ENCODE measurements at places on chromosomes 1 and 21. TPM values are rescaled to one million over a fixed set of nuclear protein-coding genes. Genes with fewer than 3 reads are reported as not detected.

LRRC39 gene
- total RNA-seq: 2.8 TPM

DNA sequence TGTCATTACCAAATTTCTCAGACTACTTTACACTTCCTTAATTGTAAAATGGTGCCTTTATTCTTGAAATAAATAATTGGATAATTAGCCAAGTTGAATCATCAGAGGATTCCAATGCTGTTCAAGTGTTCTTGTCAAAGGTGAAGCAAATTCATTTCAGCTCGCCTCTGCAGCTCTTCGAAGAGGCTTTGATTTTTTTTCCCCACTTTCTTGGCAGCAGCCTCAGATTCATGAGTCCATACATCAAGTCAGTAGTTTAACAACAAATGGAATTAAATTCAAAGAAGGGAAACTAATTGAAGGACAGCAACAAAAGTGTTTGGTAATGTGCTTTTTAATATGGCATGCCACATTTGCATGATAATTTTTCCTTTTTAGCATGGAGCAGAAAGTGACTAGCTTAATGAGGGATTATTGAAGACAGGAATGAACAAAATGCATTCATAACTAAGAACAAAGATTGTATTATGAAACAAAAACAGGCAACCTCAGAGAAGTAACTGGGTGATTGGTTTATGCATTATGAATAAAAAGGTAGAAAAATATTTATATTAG lies 239.0 kb downstream of the USH2A start:
- no peak for DNase-seq

DNA sequence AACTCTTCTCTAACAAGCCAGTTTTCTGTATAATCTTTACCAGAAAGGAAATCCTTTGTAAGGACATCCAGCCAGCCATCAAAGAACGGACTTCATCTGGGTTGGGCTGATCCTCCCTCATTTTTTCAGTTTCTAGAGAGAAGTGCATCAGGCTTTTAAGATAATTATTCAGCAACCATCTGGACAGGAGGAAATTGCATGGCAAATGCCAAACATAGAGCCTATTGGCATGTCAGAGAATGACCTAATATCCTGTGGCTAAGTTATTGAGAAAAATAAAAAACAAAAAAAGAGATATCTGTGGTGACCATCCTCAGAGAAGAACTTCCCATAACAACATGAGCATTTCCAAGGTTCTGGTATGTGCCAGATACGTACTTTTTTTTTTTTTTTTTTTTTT lies 74.9 kb upstream of the BEND5 start:
- DNase-seq: no peak

DNA sequence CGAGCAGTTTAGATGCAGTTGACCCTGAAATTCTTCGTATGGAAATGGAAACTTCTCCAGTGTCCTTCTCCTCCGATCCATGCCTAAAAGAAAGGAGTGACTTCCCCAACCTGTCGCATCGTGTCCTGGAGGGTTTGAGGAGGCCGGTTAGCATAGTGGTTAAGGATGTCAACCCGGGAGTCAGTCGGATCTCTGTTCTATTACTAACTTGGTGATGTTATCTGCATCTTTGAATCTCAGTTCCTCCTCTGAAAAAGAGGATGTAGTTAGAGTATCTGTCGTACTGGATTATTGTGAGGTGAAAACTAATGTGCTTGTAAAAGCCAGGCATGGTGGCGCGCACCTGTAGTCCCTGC lies 684 bp downstream of the ZBTB8B start:
- DNase-seq: no peak

DNA sequence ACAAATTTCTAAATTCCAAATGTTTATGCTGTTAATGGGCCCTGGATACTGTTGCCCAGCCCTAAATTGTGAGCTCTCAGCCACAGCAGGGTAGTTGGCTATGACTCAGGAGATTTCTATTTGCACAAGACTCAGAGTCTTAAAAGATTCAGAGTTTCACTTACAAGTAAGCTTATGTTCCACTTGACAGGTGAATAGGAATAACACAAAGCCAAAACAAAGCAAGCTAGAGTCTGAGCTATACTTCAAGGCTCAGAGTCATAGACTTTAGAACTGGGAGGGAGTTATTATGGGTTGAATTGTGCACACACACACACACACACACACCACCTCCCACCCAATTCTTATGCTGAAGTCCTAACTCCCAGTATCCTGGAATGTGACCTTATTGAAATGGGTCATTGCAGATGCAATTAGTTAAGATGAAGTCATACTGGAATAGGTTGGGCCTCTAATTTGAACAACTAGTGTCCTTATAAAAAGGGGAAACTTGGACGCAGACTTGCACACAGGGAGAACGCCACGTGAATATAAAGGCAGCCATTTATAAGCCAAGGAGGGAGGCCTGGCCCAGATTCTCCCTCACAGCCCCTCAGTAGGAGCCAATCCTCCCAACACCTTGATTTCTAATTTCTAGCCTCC lies 30.2 kb downstream of the PRDX6 start:
- DNase-seq: peak; percentile 27

DNA sequence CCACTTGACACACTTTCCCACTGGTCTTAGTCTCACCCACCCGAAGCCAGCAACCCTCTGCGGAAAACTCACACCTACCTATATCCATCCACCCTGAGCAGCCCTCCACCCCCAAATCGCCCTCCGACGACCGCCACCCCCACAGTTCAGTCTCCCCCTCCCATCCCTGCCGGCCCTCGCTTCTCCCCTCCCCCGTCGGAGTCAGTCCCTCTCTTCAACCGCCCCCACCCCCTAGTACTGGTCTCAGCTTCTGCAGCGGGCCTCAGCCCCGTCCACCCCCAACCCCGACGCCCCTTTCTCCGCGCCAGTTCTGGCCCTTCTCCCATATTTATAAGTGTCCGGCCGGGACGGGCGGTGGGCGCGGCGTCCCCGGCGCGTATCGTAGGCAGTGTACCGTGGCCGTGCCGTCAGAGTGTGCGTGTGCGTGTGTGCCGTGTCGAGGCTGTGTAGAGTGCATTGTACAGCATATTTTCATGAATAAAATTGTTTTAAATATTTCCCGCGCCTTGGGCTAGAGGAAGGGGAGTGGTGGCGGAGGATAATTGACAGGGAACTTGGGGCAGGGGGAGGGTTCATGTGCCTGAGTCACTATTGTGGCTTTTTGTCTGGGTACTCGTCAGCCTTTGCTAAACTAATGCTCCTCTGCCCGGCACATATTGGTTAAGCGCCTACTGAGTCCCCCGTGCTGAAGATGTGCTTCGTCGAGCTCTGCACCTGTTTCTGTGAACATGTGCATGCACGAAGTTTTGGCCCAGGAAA lies 22.0 kb downstream of the FOXO6 start:
- no peak for DNase-seq

All from upper lobe of left lung (tissue), 6 donors.